Hindlimb muscle (tissue), 1 donor: ENCODE measurements at places on chromosomes 6 and 20. TPM values are rescaled to one million over a fixed set of nuclear protein-coding genes. Genes with fewer than 3 reads are reported as not detected.

RNF114 gene
- 43.0 TPM for polyA plus RNA-seq

DNA sequence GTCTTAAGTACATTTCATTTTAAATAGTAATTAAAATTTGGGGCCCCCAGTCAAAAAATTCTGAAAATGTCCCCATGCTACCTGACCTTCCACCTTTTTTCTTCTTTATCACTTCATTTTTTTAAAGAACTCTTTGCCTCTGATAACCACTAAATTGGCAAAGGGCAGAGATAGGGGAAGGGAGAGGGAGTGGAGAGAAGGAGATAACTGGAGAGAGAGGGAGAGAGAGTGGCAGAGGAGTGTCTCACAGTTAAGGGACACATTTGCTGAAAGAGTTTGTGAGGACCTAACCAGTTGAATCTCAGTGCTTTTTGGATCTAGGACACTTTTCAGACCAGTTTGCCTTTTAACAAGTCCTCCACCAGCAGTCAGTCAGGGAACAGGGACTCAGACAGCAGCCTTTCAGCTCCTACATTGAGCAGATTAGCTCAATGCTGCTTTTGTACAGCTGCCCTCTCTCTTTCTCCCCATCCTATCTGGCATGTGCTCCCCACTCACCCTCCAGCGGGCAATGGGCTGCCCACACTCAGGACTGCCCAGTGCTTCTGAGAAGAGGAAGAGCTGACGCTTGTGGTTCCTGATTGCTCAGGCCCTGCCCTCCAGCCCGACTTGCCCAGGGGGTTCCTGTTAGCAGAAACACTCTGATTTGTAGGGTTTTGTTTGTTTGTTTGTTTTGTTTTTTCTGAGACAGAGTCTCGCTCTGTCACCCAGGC, 14.4 kb downstream of the ARMC2 start:
- no peak for DNase-seq

TBXT gene
- polyA plus RNA-seq: not detected

GRCh38 chr6:22966691-22967422, 397.5 kb downstream of the HDGFL1 start:
- DNase-seq: peak; percentile 26

DNA sequence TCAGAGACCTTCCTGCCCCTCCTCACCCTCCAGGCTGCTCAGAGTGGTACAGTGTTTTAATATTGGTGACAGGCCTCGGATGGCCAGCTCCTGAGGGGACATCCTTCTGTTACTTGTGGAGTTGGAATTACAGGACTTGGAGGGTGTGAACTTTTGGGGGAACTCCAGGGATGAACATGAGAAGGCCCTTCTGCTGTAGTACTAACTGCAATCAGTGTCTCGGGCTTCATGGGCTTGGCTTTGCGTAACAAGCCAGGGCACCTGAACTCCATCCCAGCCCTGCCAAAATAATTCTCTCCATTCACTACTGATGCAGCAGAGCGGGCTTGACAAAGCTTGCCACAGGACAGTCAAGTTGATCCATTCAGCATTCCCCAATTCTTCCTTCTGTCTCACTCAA, 28.6 kb downstream of the SLC22A23 start:
- no peak for DNase-seq

DNA sequence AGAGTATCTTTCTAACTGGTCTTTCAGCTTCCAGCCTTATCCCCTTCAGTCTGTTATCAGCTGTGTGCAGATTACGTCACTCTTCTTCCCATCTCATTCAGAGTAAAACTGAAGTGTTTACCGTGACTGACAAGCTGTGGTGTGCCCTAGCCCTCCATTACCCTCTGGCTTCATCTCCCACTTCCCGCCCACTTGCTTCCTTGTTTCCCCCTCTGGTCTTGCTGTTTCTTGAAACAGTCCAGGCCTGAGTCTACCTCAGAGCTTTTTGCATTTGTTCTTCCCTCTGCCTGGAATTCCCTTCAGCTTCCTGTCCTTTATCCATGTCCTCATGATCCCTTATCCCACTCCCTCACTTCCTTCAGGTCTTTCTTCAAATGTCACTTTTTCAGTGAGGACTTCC, 66.9 kb downstream of the CARMIL1 start:
- DNase-seq: no peak

GRCh38 chr6:30617565-30618269, at the start of gene MRPS18B:
Gene MRPS18B, plus strand, starts transcription at chr6:30617840. Its CDS starts 26 bp downstream, at chr6:30617866.
- DNase-seq: peak; percentile 99

MLN gene
- not detected for polyA plus RNA-seq

GRCh38 chr6:138500867-138501446, 1.7 kb upstream of the NHSL1 start:
- DNase-seq: no peak

DNA sequence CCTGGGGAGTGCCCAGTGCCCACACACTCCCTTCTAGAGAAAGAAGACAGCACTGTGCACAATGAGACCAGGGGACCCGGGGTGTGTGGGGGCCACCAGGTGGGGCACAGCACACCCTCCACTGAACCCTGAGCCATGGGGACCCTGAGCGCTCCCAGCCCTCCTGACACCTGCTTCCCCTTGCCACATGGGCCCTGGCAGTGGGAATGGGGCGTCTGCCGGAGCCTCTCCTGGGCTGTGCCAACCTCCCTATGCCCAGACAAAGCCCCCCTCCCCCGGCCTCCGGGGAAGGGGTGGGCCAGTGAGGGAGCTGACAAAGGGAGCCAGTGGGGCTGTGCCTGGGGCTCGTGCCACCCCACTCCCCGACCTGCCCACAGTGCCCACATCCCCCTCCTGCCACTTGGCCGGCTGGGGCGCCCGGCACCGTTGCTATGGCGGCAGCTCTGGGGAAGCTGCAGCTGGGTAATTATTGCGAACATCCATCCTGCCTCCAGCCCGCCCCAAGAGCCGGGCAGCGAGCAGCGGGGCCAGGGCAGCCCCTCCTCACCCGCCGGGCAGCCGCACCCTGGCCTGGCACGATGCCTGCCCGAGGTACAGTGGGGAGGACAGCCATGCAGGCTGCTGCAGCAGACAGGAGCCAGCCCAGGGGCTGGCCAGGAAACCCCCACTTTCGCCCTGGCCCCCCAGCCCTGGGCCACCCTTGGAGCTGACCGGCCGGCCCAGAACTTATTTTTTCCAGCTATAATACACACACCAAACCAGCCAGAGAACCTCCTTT, 41.9 kb upstream of the NOL4L start:
- no peak for DNase-seq

- DNase-seq: no peak
Measured at GRCh38 chr6:43280234-43280633, 17.8 kb upstream of the SLC22A7 start.

- DNase-seq: no peak
Measured at GRCh38 chr6:157967020-157967419, 14.6 kb upstream of the SYNJ2 start.

TMC2 gene
- polyA plus RNA-seq: 0.13 TPM

HUS1B gene
- not detected for polyA plus RNA-seq

DNA sequence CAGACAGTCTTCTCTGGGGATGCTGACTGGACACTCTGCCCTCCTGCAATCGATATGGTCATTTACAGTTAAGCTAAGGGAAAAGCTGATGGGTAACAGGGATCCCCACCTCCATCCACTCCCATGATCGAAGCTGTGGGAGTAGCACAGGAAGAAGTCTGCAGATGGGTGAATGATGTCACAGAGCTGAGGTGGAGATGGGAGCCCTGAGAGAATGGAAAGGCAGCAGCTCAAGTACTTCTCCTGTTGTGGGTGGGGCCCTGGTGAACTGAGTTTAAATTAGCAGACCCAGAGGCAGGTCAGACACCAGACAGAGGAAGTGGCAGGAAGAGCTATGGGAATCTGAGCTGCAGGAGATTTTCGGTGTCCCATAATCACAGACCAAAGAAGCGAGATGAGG, 29.0 kb downstream of the HDGFL1 start:
- no peak for DNase-seq

- no peak for DNase-seq
Measured at GRCh38 chr20:59805786-59806577, 127.5 kb downstream of the SYCP2 start.

CRIP3 gene
- polyA plus RNA-seq: 2.1 TPM
